Brain pericyte (primary cell): ENCODE measurements at places on chromosomes 11 and 22.

- DNase-seq, result no peak
These were observed 57.7 kb upstream of the SORL1-AS1 start for GRCh38 chr11:121510438-121510837.

- no peak for DNase-seq
These were observed 15.5 kb downstream of the LARGE2 start for GRCh38 chr11:45937916-45938315.

GRCh38 chr11:32210556-32210955 lies 119.7 kb downstream of the RCN1 start:
- no peak for DNase-seq

DNA sequence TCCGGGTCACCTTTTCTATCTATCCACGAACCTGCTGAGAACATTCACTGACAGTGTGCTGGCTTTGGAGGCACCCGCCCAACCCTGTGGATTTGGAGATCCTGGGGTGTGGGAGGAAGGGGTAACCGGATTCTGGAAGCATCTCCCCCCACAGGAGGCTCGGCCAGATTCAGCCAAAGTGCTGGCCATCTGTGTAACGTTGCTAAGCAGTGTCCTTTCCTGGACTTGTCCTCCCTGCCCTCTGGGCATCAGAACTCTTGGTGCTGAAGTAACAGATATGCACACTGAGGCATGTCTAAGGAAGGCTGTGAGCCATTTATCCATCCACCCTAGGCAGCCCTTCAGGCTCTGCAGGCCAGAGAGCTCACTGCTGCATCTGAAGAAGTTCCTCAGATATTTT lies 85.7 kb downstream of the SNX19 start:
- no peak for DNase-seq

DNA sequence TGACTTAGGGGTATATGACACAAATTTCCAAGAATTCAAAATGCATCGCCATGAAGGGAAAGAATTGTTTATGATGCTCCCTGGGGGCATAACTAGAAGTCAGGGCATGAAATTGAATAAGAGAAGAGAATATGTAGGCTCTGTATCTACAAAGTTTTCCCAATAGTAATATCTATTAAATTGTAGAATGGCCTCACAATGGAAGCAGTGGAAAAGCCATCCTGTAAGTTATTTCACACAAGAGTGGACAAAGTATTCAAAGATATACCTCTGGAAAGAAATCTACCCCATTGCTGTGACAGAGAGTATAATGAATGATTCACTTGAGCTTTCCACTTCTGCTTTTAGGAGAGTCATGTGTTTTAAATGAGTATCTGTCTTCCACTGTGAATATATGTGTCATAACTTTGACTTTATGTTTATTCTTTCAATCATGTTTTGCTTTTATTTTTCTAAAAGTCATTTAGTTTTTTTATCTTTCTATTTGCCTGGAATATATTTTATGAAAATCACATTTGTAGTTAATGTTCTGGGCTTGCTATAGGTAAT lies 65.7 kb upstream of the DDI1 start:
- no peak for DNase-seq

DNA sequence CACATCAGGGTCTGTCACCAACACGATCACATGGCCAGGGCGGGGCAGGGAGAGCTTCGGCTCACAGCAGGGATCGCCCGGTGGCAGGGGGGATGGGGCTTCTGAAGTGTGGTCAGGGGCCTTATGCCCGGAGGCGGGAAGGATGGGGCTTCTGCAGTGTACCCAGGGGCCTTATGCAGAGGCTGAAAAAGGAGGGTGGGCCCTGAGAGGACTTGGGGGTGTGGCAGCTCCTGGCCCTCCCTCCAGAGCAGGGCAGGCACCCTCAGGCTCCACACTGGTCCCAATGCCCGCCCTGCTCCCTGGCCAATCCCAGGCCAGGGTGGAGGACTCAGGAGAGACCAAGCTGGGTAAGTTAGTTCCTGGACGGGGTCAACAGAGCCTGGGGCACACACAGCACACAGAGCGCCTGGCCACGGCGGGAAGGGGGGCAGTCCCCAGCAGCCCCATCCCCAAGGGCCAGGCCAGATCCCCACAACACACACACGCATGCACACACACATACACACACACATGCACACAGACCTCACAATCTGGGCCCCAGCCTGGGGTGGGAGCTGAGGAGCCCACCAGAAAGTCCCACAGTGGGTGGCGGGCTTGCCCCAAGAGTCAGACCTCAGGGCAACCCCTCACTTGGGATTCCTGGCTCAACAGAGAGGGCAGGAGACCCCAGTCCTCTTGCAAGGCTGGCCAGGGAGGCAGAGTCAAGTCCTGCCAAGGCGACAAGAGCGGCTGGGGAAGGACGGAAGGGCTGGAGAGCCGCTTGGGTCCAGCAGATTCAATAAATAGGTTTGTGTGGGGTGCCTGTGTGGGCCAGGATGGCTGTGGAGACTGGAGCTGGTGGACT lies 1.1 kb upstream of the CEND1 start:
- DNase-seq, result no peak

GRCh38 chr22:38289583-38290082 lies 16.8 kb upstream of the TMEM184B start:
- no peak for DNase-seq

- no peak for DNase-seq
These were observed 12.6 kb upstream of the P2RY6 start for GRCh38 chr11:73259406-73260126.

- no peak for DNase-seq
These were observed 19.1 kb upstream of the TP53I11 start for GRCh38 chr11:44969651-44970252.

- DNase-seq, result no peak
These were observed 1.1 kb downstream of the CDC45 start for GRCh38 chr22:19480789-19481188.
